ENCODE measurements at places on chromosomes 12 and 14.

- H3K4me1 ChIP-seq = no peaks in the 10 kb centered on the region
- no peaks in the 10 kb centered on the region for H3K27me3 ChIP-seq
- H3K4me3 ChIP-seq = no peak overlapping the region
Measured at GRCh38 chr14:36070031-36070719, 106.3 kb downstream of the PTCSC3 start.

DNA sequence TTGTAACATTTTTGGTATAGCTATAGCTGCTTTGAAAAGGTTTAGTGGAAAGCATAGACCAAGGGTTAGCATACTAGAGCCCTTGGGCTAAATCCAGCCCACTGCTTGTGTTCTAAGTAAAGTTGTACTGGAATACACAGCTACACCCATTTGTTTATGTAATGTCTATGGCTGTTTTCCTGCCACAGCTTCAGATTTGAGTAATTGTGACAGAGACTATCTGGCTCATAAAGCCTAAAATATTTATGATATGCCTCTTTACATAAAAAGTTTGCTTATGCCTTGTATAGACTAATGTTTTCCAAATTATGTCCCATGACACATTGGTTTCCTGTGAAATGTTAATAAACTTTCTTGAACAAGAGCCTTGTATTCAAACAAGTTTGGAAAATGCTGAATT is 234.8 kb upstream of the ATP2B1 start:
- H3K27ac ChIP-seq = no peak overlapping the region
- H3K4me3 ChIP-seq = no peak overlapping the region
- H3K36me3 ChIP-seq = no peaks in the 10 kb centered on the region
- DNase-seq = no peak
- H3K27me3 ChIP-seq = no peaks in the 10 kb centered on the region

DNA sequence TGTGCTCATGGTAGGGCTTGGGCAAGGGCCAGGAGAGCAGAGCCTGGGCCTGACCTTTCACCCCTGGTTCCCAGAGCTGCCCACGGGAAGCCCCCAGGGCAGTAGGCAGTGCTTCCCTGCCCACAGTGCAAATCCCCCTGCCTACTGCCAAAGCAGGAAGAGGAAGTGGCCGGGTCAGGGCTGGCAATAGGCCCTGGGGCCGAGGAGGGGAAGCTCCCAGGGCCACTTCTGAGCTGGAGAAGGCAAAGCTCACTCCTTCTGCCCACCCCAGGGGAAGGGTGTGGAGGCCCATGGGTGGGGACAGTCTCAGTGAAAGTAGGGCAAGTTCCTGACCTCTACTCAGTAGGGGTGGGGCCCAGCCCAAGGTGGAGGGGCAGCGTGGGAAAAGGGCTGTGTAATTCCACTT is 5.4 kb upstream of the NR4A1 start:
- H3K27me3 ChIP-seq = no peaks in the 10 kb centered on the region
- no peaks in the 10 kb centered on the region for H3K36me3 ChIP-seq
- H3K4me3 ChIP-seq = no peak overlapping the region
- no peak overlapping the region for H3K27ac ChIP-seq

DNA sequence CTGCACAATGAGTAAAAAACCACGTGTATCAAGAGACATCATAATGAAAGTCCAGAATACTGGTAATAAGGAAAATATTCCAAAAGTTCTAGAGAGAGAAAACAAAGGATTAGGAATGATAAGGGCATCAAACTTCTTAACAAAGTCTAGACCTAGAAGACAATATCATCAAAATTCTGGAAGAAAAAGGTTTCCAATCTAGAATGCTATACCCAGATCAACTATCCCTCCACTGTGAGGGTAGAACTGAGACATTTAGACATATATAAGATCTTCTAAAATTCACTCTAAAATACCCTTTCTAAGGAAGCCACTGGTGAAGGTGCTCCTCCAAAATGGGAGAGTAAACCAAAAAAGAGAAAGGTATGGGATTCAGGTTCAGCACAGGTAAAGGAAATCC is 2.9 kb downstream of the C1RL start:
- H3K4me3 ChIP-seq = no peak overlapping the region
- no peaks in the 10 kb centered on the region for H3K27me3 ChIP-seq
- no peaks in the 10 kb centered on the region for H3K4me1 ChIP-seq
- no peak overlapping the region for H3K27ac ChIP-seq

- no peak overlapping the region for H3K27ac ChIP-seq
- no peak overlapping the region for H3K4me3 ChIP-seq
- H3K4me1 ChIP-seq = no peaks in the 10 kb centered on the region
- no peaks in the 10 kb centered on the region for H3K36me3 ChIP-seq
Measured at GRCh38 chr12:78447373-78447772, 417.2 kb upstream of the SYT1 start.

GRCh38 chr14:77139540-77140358 is 1.8 kb downstream of the ZDHHC22 start:
- no peaks in the 10 kb centered on the region for H3K36me3 ChIP-seq
- no peak overlapping the region for H3K27ac ChIP-seq
- DNase-seq = peak; percentile 72
- peak overlapping the region; percentile 64 for H3K4me3 ChIP-seq

- H3K27me3 ChIP-seq = no peaks in the 10 kb centered on the region
- H3K4me3 ChIP-seq = no peak overlapping the region
- no peak overlapping the region for H3K27ac ChIP-seq
Measured at GRCh38 chr12:1117970-1118563, 127.0 kb downstream of the ERC1 start.

DNA sequence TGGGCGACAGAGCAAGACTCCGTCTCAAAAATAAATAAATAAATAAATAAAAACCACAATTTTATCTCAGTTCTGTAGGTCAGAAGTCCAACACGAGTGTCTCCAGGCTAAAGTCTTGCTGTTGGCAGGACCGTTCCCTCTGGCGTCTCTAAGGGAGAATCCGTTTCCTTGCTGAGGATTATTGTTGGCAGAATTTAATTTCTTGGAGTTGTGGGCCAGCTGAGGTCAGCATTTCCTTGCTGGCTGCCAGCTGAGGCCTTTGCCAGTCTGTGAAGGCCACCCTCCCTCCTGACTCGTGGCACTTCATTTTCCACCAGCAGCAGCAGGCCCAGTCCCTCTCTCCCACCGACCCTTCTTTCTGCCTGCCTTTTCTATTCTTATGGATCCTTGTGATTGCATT is 17.2 kb downstream of the PSMC1 start:
- H3K4me3 ChIP-seq = no peak overlapping the region
- no peak for DNase-seq
- H3K27ac ChIP-seq = no peak overlapping the region
- H3K36me3 ChIP-seq = peaks cover 45% of the 10 kb centered on the region
- no peaks in the 10 kb centered on the region for H3K4me1 ChIP-seq

- no peaks in the 10 kb centered on the region for H3K27me3 ChIP-seq
- H3K4me3 ChIP-seq = no peak overlapping the region
- no peak overlapping the region for H3K27ac ChIP-seq
- H3K4me1 ChIP-seq = no peaks in the 10 kb centered on the region
- no peak for DNase-seq
Measured at GRCh38 chr14:105519946-105520698, 6.3 kb upstream of the TMEM121 start.

- peaks cover 4% of the 10 kb centered on the region for H3K4me1 ChIP-seq
- H3K36me3 ChIP-seq = no peaks in the 10 kb centered on the region
- no peak overlapping the region for H3K4me3 ChIP-seq
- no peaks in the 10 kb centered on the region for H3K27me3 ChIP-seq
Measured at GRCh38 chr12:83046019-83046418, 359.3 kb downstream of the TMTC2 start.

GRCh38 chr14:38611928-38612327 is 356.0 kb upstream of the CLEC14A start:
- no peak for DNase-seq
- H3K36me3 ChIP-seq = no peaks in the 10 kb centered on the region
- H3K27me3 ChIP-seq = no peaks in the 10 kb centered on the region
- no peak overlapping the region for H3K27ac ChIP-seq

DNA sequence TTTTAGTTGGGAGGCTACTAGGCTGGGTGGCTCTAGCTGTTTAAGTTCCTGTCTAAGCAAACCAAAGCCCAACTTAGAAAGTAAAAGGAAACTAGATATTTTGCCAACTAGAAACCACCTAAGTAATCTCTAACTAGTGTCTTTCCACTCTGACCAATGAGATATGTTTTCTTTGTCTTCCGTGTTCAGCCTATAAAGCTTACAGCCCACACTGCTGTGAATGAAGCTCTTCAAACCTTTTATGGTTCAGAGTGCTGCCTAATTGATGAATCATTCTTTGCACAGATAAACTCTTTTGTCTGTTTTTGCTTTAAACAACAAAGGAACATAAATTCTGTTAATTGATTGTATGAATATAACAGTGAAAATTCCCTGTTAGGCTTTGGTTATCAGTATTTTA is 66.1 kb downstream of the FUT8 start:
- no peak overlapping the region for H3K4me3 ChIP-seq
- H3K4me1 ChIP-seq = peaks cover 7% of the 10 kb centered on the region
- peak; percentile 23 for DNase-seq
- H3K27ac ChIP-seq = no peak overlapping the region
- no peaks in the 10 kb centered on the region for H3K36me3 ChIP-seq

DNA sequence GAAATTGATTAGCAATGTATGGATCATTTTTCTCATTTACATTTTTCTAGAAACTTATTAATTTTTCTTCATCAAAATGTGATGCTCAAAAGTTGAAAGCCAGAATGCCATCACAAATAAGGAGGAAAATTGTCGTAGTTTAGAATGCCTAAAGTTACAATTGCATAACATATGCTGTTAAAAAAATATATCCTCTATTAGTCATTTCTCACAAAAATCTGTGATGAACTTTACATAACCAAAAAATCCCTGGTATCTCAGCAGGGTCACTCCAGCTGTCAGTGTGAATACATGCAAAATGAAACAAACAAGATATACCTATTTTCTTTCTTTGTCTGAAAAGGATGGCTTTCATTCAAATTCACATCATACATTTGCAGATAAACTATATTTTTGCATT is 358.9 kb downstream of the PAWR start:
- H3K36me3 ChIP-seq = no peaks in the 10 kb centered on the region
- H3K4me3 ChIP-seq = no peak overlapping the region
- DNase-seq = no peak
- H3K4me1 ChIP-seq = no peaks in the 10 kb centered on the region
- no peaks in the 10 kb centered on the region for H3K27me3 ChIP-seq

GRCh38 chr14:51576879-51577278 is 74.8 kb upstream of the FRMD6 start:
- H3K36me3 ChIP-seq = no peaks in the 10 kb centered on the region
- no peaks in the 10 kb centered on the region for H3K27me3 ChIP-seq
- no peak overlapping the region for H3K27ac ChIP-seq
- no peaks in the 10 kb centered on the region for H3K4me1 ChIP-seq

DNA sequence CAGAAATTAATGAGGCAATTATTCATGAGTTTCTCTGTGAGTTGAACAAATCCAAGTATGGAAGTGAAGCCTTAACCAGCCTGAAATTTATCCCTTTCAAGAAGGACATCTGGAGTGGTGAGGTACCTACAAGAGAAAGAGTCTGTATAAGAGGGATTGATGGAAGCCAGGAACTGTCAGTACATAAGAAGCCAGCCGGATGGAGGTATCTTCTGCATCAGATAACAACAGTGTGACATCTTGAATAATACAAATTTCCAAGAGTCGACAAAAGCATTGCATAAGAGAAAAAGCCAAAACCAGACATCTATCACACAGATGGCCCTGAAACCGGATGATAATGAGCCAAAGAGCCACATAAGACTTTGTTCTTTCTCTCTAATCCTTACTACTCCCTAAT is 781.2 kb downstream of the FLRT2 start:
- H3K27me3 ChIP-seq = no peaks in the 10 kb centered on the region
- H3K4me3 ChIP-seq = no peak overlapping the region
- no peaks in the 10 kb centered on the region for H3K4me1 ChIP-seq
- DNase-seq = no peak
- no peaks in the 10 kb centered on the region for H3K36me3 ChIP-seq
- H3K27ac ChIP-seq = no peak overlapping the region

GRCh38 chr14:22572562-22573058 is 16.4 kb downstream of the DAD1 start:
- H3K27me3 ChIP-seq = no peaks in the 10 kb centered on the region
- no peak for DNase-seq
- peaks cover 41% of the 10 kb centered on the region for H3K36me3 ChIP-seq
- H3K4me3 ChIP-seq = no peak overlapping the region

- no peak overlapping the region for H3K27ac ChIP-seq
- DNase-seq = no peak
- no peaks in the 10 kb centered on the region for H3K27me3 ChIP-seq
- no peak overlapping the region for H3K4me3 ChIP-seq
Measured at GRCh38 chr14:45621731-45622130, 368.7 kb upstream of the MIS18BP1 start.

GRCh38 chr12:102629262-102629888 is 149.0 kb upstream of the IGF1 start:
- H3K4me1 ChIP-seq = no peaks in the 10 kb centered on the region
- DNase-seq = no peak
- H3K36me3 ChIP-seq = no peaks in the 10 kb centered on the region
- no peaks in the 10 kb centered on the region for H3K27me3 ChIP-seq

DNA sequence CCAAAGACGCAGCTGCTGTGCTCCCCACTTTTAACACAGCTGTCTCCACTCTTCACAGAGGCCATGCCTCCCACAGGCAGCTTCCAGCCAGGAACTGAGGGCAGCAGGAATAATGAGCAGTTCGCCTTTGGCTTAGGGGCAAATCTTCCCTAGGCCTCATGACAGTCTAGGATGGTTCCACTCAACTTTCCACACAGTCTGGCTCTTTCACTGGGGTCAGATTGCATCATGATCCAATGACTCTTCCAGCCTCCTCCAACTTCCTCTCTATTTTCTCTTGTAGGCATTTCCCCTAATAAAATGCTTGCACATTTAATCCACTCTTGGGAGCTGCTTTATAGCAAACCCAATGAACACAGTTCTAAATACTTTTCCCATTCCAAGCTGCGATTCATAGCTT is 271.6 kb upstream of the ATP2B1 start:
- DNase-seq = peak; percentile 93
- H3K27me3 ChIP-seq = no peaks in the 10 kb centered on the region
- no peak overlapping the region for H3K4me3 ChIP-seq

GRCh38 chr14:92490239-92490959 is 23.2 kb upstream of the RIN3 start:
- H3K27ac ChIP-seq = no peak overlapping the region
- H3K27me3 ChIP-seq = no peaks in the 10 kb centered on the region

- H3K27me3 ChIP-seq = no peaks in the 10 kb centered on the region
- H3K4me1 ChIP-seq = peaks cover 44% of the 10 kb centered on the region
- peak; percentile 88 for DNase-seq
Measured at GRCh38 chr12:76863005-76863670, 15.7 kb downstream of the CSRP2 start.

DNA sequence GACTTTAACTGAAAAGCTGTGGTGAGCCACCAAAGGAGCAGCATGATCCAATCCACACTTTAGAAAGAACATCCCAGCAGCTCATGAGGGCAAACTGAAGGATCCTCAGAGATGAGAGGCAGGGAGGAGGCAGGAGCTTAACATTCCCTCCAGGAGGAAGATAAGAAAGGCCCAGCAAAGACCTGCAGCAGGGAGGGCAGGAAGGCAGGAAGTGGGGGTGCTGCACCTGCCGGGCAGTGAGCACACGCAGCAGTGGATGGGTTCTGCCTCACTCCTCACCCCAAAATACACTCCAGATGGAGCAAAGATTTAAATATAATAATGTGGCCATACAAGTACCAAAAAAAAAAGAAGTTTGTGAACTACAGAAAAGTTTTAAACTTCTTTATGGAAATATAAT is 48.4 kb downstream of the GCH1 start:
- no peak overlapping the region for H3K27ac ChIP-seq
- no peaks in the 10 kb centered on the region for H3K4me1 ChIP-seq
- H3K4me3 ChIP-seq = no peak overlapping the region

- H3K4me3 ChIP-seq = no peak overlapping the region
- peaks cover 15% of the 10 kb centered on the region for H3K4me1 ChIP-seq
- H3K27ac ChIP-seq = no peak overlapping the region
Measured at GRCh38 chr14:61041704-61042103, 60.7 kb downstream of the SLC38A6 start.

Data from SJCRH30 (cell line).